ENCODE measurements at places on chromosomes 7 and 10.

DNA sequence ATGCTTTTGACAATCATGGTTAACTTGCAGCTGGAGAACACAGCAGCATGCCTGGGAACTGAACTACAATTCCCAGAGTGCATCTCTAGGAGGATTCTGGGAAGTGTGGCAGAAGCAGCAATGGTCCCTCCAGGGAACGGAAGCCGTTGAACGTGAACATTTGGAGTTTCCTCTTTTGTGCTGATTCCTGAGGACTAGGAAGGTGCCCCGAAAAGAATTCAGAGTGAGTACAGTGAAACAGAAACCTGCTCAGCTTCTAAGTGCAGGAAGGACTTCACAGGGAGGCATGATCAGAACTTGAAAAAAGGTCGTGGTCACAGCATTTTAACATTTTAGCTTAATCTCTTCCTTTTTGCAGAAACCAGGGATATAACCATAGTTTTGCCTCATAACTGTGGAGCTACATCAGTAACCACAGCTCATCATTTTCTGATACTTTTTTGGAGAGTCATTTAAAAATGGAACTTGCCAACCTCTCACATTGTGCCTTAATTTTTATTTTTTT is at the start of gene NUDT13:
Gene NUDT13 (plus strand): TSS at position 111 of the 505 bp plus-strand sequence. CDS start 3,911 bp downstream, outside the sequence.
- peak; percentile 83 for DNase-seq

- no peak for DNase-seq
Measured at GRCh38 chr10:91598211-91598977, 34.5 kb downstream of the PPP1R3C start.

- no peak for DNase-seq
Measured at GRCh38 chr7:80856769-80857168, 62.1 kb downstream of the SEMA3C start.

DNA sequence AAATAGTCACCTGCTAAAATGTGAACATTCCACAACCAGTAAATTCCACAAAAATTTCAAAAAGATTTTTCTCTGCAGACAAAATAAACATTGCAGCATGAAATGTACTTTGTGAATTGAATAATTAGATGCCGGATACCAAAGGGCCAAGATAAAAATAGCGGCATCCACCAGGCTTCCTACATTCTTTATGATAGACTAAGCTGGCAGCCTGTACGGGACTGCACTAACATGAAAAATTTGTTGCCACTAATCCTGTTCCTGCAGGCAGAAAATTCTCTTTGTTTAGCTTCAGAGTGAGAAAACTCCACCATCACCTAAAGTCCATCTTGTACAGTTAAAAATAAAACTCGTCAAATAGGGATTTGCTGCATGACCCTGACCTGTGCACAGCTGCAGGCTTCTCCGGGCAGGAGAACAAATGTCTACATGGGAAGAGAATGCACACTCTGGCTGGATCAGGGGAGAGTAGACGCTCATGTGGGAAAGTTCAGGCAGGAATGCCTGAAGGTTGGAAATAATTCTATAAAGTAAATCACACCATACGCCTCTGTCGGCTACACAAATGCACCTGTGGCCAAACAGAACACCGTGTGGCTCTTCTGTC is 15.6 kb upstream of the ADO start:
- DNase-seq = peak; percentile 26

DNA sequence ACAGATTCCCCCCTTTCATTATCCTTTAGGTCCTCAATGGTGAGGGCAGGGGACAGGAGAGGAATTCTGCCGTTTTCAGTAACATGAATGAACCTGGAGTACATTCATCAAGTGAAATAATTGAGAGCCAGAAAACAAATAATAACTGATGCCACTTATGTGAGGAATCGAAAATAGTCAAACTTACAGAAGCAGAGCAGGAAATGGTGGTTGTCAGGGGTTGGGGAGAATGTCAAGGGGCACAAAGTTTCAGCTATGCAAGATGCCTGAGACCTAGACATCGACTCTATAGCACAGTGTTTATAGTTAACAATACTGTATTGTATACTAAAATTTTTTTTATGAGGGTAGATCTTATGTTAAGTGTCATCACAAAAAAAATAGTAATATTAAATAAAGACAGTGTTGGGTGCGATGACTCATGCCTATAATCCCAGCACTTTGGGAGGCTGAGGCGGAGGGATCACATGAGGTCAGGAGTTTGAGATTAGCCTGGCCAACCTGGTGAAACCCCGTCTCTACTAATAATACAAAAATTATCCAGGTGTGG is 1219.8 kb downstream of the GATA3 start:
- DNase-seq = no peak

GRCh38 chr10:102001435-102002068 is 54.4 kb downstream of the ARMH3 start:
- DNase-seq = no peak

DNA sequence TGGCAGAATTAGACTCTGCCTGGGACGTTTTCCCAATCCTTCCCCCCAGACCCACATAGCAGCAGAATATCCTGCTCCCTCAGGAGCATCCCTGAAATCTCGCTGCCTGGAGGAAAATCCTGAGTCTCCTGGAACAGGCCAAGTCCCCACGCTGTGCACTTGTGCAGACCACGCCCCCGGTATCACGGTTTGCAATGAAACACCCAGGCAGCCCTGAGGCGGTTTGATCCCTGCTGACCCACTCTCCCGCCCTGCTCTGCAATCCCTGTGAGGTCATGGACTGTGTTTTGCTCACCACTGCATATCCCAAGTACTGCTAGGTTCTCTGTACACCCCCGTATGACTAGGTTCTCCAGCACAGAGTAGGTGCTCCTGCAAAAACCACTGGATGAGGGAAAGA is 411.8 kb upstream of the MGMT start:
- no peak for DNase-seq

DNA sequence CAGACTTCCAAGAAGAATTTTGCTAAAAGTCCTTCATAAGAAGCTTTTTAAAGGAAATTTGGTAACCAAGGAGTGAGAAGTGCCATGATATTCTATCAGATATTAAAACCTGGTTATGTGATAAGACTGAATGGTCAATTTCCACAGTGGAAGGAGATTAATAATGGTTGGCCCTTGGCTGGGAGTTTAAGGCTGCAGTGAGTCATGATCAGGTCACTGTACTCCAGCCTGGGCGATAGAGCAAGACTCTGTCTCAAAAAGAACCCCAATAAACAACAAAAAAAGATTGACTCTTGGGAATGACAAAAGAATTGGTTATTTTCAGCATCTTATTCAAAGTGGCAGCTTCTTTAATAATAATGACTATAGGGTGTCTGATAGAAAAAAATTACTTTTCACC is 37.2 kb downstream of the EXOC4 start:
- no peak for DNase-seq

GRCh38 chr7:70694434-70694970 is 437.4 kb upstream of the GALNT17 start:
- no peak for DNase-seq

DNA sequence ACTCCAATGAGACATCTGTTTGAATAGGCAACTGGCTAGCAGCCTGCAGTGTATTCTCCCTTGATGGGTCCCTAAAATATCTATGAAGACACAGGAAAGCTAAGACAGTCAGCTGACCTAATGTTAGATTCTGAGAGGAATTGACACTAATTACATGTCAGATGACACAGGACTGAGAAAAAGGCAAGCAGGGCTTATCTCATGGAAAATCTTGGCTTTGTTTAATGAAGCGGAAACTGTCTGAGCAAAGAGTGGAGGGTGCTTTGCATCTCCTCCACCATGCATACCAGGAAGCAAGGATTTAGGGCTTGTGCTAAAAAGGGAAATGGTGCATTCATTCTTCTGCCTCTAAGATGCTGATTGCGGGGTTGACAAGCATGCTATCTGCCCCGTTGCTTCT is 135.5 kb upstream of the GLI3 start:
- DNase-seq = no peak

GRCh38 chr7:124351950-124352349 is 319.1 kb upstream of the TMEM229A start:
- no peak for DNase-seq

- no peak for DNase-seq
Measured at GRCh38 chr7:38775506-38776175, 133.3 kb downstream of the VPS41 start.

DNA sequence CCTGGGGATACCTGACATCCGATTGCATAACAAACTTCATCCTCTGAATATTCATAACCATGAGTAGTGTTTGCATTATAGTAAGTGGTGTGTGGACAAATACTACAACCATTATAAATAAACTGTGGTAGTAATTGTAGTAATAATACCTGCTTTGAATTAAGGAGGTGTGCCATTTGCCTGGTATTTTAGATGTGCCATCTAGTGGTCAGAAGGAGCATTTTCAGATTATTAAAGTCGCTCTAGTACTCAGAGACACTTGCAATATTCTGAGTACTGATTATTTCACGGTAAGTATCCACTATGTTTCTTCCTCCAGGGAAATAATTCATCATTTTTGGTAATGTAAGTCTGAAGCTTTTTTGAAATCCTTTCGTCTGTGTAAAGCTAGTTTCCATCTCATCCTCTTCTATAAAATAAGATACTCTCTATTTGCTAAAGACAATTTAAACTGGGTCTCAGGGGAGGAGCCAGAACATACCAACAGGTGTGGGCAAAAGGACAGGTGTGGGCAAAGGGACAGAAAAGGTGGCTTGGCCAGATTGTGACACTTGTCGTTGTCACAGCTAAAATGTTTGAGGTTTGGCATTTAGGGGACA is 115.3 kb upstream of the WDR11 start:
- peak; percentile 5 for DNase-seq

DNA sequence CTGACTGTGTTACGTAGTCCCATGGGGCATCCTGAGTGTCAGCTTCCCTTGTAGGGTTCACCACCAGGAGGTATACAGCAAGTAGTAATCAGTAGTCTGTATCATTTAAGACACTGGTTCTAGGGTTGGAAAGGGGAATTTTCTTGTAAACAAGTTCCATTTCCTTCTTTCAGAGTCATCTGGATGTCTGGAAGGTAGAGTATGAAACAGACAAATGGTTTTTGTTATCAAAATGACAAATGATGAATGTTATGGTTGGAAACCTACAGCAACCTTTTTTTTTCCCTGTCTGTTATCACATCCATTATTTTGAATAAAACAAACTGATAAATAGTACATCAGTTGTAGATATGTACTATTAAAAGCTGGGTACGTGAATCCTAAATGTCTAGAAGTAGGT is 19.1 kb downstream of the SEMA3A start:
- DNase-seq = no peak

- no peak for DNase-seq
Measured at GRCh38 chr7:121479466-121479865, 83.4 kb upstream of the FAM3C start.

DNA sequence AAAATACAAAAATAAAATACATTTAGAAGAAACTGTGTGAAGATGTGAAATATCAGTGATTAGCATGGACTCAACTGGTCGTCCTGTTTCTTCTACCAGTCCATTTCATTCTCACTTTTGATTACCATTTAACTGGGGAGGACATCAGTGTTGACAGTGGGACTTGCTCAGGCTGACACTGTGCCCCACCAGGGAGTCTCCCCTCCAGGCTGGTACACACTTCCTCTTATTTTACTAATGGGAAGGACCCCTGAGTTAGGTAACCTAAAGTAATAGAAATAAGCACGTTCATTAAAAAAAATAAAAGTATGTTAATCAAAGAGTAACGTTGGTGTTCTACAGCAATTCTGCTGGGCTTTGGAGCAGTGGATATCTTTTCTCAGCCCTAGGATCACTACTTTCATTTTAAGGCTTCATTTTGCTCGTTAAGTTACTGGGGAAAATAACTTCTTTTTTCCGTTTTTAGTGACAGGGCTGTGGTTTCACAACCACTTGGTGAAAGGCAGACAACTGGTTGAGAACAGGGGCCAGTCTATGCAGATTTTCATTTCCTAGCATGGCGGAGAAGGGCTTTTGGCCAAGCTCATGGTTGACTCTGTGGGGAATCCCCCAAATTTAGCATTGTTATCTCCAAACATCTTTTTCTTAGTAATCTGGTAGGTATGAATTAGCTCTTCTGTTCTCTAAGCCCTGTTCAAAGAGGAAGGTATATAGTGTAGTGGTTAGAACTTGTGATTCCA is 2.1 kb downstream of the SNX10 start:
- DNase-seq = no peak

DNA sequence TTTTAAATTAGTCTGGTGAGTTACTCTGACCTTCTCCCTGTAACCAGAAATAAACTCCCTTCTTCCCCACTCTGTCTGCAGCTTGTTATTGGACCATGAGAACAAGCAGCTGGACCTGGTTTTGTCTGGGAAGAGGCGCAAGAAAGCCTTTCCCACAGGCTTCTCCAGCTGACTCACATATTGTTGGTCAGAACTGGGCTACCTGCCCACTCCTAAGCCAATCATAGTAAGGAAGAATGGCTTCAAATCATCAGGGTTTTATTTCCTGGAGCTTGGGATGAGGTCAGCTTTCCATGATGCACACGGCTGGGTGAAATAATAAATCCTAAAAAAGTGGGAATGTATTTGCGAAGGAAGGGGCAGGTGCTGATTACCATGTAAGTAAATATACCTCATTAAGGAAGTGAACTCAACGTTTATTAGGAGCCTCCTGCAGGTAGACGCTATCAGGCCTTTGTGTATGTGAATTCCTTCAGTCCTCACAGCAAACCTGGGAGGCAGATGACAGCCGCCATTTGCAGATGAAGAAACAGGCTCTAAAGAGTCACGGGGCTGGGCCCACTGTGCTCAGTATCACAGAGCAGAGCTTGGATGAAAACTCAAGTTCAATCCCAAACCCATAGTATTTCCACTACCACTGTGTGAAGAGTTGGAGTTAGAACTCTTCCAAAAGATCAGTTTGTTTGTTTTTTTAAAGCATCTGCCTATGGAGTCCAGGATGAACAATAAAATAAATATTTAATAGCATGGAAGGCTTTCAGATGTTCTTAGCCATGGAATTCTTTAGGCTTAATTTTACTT is 32.8 kb downstream of the IL15RA start:
- DNase-seq = no peak

- no peak for DNase-seq
Measured at GRCh38 chr7:1046722-1047679, 2.7 kb downstream of the GPR146 start.

DNA sequence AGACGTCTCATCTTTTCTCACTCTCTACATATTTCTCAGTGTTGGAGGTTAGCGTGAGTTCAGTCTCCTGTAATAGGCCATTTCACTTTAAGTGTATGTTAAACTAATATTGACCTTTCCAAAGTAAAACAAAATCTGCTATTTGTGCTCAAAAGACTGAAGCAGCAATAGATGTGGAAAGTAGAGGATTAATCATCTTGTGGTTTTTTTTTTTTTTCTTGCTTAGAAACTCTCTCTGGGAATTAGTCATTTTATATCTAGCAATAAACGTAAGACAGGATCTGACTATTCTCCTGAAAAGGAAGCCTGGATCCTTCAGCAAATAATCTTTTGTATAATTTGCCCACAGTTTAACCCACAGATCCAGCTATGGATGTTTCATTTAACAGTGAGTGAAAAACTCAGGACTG is 81.7 kb downstream of the NRP1 start:
- DNase-seq = peak; percentile 7

DNA sequence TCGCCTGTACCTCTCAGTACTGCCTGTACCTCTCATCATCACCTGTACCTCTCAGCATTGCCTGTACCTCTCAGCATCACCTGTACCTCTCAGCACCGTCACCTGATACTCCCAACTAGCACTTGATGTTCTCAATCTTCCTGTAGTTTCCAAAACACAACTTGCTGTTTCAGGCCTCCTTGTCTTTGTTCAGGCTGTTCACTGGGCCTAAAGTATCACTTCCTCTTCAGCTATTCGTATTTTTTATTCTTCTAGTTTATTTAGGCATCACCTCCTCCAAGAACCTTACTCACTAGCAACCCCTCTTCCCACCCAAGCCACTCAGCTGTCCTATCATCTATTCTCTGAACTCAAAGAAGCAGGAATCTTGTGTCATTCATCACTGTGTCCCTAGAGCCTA is 24.1 kb downstream of the OR6B1 start:
- no peak for DNase-seq

Measured in HepG2 (cell line).